T-helper 22 cell (primary cell): ENCODE measurements at places on chromosomes 2 and 18.

DNA sequence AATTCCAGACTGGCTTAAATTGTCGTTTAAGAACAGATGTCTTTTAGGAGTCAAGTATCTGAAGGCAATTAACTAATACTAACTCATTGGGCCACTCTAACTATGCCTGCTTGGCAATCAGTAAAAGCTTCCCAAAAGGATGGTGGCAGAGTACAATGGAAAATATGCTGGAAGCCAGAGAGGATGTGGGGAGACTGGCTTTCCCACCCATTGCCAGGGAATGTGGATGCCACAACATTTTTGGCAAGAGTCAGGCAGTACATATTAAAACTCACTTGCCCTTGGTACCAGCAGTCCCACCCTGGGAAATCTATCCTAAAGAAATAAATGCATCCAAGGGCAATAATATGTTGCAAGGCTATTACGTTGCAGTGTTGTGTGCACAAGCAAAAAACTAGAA, 74.0 kb upstream of the FZD7 start:
- no peak for DNase-seq

DNA sequence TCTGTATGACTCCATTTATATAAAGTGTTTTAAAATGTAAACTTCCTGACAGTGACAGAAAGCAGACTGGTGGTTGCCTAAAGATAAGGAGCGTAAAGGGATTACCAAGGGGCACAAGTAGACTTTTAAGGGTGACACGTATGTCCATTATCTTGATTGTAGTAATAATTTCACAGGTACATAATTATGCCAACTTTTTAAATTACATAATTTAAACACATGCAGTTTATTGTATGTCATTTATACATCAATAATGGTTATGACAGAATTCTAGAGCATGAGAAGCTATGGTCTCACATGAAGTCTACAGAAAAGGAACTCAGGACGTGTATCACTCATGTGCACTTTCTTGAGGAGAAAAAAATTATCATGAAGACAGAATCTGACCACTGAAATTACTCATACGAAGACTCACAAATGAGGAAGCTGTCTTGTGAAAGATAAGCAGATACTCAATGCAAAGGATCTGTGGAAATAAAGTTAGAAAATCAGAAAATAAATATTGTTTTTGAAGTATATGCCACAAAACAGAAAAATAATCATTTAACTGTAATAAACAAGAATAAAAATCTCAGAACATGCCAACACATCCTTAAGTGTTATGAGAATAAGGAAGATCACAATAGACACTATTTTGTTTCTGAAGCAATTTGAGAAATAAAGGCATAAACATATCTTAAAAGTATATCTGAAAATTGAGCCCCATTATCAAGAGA, 84.4 kb downstream of the TMEM131 start:
- DNase-seq, result no peak

GRCh38 chr2:219158025-219158424, 2.6 kb downstream of the NHEJ1 start:
- DNase-seq, result no peak

DNA sequence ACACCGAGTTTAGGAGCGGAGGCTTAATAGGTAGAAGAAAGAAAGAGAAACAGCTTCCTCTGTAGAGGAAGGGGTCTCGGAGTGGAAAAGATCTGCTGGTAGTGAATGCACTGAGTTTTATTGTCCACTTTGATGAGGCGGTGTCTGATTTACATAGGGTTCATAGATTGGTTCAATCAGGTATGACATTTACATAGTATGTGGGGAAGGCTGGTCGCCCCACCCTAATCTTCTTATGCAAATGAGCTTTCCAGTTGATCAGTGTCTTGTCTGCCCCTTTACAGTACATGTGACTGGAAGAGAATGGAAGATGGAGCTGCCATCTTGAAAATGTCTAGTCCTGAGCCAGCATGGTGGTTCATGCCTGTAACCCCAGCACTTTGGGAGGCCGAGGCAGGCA, 19.9 kb upstream of the CNOT11 start:
- DNase-seq, result no peak

GRCh38 chr2:135822855-135823254, 14.1 kb downstream of the LCT start:
- DNase-seq, result no peak

- no peak for DNase-seq
Measured at GRCh38 chr2:139165041-139165440, 384.9 kb upstream of the NXPH2 start.
